Activated T-cell treated with anti-CD3 and anti-CD28 coated beads for 4 hours (primary cell): ENCODE measurements at places on chromosomes 5 and 9.

DNA sequence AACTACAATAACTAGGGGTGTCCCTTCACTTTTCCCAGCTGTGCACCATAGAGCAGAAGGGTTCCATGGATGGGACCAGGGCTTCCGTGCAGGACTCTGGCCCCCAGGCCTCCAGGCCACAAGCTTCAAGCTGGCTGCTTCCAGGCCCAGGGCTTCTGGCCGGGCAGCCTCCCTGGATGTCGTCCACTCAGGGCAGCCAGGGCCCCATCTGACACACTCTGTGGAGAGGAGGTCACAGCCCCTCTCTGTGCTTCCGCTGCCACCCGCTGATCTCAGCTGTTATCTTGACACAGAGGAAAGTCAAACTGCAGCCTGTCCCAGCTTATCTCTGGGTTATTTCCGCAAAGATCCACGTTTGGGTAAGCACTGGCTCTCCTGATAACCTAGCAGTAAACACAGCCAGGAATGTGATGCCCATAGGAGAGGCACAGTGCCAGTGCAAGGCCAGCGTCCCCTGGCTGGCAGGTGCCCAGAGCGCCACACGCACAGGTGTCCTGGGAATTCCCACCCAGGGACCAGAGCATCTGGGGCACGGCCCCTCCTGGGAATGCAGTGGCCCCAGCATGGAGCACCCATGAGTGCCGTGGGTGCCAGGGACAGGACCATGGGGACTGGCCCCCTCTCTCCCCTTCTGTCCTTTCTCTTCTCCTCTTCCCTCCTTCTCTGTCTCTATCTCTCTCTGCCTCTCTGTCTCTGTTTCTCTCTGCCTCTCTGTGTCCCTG is 15.6 kb upstream of the SLC6A19 start:
- DNase-seq, result no peak

GRCh38 chr9:99867968-99868367 is 38.5 kb upstream of the STX17 start:
- no peak for DNase-seq

GRCh38 chr5:149317281-149318048 is 27.8 kb upstream of the GRPEL2 start:
- peak; percentile 14 for DNase-seq

DNA sequence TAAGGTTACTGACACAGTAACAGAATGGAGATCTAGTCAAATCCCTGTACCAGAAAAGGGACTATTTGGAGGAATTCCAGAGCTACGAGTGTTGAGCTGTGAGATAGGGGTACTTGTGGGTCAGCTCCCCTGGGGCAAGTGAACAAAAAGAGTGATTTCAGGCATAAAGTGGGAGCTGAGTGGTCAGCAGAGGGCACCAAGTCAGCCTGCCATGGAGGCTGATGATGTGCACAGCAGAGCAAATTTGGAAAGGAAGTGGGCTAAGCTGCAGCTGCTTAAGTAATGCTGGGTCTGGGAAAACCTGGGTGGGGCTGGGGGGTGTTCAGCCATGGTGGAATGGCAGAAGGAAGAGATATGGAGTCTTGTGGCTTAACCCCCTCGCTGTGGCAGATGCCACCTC is 327.9 kb downstream of the NTRK2 start:
- no peak for DNase-seq

DNA sequence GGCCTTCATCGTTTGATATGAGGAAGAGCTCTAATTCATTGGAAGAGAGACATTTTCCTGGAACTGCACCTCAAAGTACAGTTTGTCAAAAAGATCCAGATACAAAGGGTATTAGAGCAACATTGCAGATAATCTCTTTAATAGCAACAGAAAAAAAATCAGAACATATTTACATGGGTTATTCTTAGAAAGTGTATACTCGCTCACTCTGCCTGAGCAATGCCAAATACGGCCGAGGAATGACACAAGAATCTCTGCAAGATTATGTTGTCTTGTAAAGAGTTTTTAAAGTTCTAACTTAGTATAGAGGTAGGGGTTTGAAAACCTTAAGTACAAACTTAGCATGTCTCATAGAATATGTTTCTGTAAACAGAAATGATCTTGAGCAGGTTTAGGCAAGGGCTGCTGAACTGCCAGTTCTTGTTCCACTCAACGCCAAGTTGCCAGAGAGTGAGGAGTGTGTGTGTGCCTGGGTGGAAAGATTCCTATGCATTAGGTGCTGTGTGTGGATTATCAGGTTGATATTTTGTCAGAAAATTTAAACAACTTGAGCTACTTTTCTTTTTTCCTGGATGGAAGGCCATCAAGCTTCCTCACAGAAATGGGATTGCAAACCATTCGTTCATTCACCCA is 41.8 kb upstream of the ERCC6L2 start:
- DNase-seq, result no peak

- no peak for DNase-seq
Observed at GRCh38 chr9:128629136-128629535, 27.5 kb downstream of the DYNC2I2 start.

DNA sequence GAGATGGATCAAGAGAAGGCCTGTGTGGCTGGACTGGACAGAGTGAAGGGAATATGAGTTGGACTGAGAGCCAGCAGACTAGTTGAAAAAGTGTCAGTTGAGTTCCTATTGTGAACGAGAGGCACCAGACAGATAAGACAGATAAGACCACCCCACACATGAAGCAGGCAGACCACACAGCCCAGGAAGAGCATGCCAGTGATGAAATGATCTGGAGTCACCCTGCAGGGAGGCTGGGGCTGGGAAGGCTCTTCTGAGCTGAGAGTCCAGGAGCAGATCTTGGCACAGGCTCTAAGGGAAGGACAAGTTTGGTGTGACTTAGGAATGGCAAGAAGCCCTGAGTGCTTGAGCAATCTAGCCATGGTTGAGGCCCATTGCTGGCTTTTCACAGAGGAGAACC is 10.6 kb upstream of the SLC25A48 start:
- DNase-seq, result no peak

GRCh38 chr9:127504887-127505251 is 53.6 kb downstream of the LRSAM1 start:
- no peak for DNase-seq

GRCh38 chr9:95920017-95920416 is 44.5 kb downstream of the ERCC6L2 start:
- no peak for DNase-seq

GRCh38 chr5:156560002-156560401 is 233.0 kb downstream of the SGCD start:
- DNase-seq, result no peak

GRCh38 chr5:6626508-6626907 is 6.3 kb downstream of the NSUN2 start:
- DNase-seq, result no peak

GRCh38 chr5:176352116-176352878 is 9.3 kb downstream of the KIAA1191 start:
- no peak for DNase-seq

DNA sequence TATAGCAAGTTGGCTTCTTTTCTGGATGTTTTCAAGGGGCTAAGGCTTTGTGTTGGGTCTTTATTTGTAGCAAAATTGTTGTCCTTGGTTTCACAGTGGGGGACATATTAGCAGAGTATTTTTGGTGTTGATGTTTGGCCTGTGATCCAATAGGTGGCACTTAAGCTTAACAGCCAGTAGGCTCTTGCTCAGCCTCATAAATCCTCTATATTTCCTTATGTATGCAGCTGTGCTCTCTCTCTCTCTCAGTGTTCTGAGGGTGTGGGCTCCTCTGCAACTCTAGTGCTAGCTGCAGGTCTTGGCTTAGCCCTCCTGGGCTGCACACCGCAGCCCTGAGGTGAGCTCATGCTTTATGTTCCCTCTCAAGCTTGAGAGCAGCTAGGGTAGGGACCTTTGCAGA is 195.0 kb upstream of the GHR start:
- no peak for DNase-seq

- no peak for DNase-seq
Observed at GRCh38 chr9:137611623-137612609, 6.4 kb downstream of the ARRDC1 start.

DNA sequence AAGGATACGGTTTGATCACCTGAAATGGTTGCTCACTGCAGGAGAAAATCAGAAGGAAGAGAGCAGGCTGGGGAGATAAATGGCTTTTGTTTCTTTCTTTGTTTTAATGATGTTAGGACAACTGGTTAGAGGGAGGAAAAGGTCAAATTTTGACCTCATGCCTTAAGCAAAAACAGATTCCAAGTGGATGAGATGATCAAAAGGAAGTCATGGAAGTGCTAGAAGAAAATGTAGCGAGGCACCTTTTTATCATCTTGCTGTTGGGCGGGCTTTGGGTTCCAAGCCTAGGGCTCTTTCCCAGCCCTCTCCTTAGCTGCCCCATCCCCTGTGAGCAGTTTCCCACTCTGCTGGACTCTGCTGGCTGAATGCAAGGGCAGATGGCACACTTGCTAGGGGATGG is 127.9 kb downstream of the ADAMTS2 start:
- DNase-seq, result no peak

DNA sequence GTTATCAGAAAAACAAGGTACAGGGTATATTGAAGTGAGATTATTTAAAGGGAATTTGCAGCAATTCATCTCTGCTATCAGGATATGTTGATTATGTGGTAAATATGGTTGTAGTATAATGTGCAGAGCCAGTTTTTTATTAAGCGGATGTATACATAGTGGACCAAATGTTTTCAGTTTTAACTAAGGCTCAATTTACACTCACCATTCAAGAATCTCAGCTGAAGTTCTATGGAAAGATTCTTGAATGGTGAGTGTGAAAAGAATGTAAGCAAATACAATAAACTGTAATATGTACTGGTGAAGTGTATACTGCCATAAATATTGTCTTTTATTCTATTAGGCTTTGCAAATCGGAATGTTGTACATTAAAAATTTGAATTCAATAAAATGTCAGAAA is 895.9 kb upstream of the CDH10 start:
- DNase-seq, result no peak

DNA sequence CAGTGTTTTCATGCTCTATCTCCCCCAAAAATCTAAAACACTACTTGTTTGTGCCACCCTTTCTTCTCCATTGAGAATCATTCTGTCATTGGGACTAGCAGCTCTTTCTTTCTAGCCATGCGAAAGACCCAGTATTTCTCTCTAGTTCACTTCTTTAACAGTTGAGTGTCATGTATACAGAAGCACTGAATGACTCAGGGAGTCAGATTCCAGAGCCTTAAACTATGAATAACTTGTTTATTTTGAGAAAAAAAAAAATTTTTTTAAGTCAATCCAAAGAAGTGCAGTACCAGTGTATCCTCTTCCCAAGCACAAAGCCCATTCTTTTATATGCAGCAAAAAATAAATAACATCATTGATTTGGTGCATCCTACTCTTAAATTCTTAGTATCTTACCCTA is 415.4 kb upstream of the GRAMD2B start:
- no peak for DNase-seq

DNA sequence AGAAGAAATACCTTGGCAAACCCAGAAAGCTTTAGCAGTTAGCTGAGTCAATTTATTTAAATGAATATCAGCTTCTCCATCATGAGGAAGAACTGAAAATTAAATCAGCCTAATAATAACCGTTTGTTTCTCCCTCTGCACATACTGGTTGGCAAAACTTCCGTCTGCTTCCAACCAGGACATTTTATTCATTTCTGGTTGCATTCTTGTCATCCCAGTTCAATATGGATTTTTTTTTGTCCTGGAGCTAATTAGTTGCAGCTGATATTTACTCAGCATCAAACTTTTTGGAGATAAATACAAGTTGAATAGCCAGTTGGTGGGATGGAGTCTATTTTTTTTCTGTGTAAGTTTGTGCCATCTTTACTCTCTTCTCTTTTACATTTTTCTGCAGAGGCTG is 126.5 kb upstream of the GDNF start:
- DNase-seq, result no peak

- no peak for DNase-seq
Observed at GRCh38 chr9:123447934-123448646, 92.1 kb downstream of the CRB2 start.

- no peak for DNase-seq
Observed at GRCh38 chr5:178965465-178966055, 24.6 kb downstream of the ZNF454 start.

DNA sequence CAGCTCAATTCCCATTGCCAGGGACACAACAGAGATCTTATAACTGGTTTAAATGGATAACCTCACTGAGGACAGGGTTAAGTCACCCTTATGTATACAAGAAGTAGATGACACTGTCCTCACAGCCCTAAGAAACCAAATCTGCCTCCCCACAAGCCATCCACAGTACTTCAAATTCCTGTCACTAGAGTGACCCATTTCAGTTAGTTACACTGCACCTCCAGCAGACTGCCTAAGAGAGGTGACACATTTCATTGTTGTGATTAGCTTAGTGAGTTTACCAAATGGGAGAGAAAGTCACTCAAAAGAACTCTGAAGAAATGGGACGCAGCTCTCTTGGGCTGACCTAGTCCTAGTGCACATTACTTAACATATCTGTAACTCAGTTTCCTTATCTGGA is 53.6 kb upstream of the HTR1A start:
- no peak for DNase-seq

DNA sequence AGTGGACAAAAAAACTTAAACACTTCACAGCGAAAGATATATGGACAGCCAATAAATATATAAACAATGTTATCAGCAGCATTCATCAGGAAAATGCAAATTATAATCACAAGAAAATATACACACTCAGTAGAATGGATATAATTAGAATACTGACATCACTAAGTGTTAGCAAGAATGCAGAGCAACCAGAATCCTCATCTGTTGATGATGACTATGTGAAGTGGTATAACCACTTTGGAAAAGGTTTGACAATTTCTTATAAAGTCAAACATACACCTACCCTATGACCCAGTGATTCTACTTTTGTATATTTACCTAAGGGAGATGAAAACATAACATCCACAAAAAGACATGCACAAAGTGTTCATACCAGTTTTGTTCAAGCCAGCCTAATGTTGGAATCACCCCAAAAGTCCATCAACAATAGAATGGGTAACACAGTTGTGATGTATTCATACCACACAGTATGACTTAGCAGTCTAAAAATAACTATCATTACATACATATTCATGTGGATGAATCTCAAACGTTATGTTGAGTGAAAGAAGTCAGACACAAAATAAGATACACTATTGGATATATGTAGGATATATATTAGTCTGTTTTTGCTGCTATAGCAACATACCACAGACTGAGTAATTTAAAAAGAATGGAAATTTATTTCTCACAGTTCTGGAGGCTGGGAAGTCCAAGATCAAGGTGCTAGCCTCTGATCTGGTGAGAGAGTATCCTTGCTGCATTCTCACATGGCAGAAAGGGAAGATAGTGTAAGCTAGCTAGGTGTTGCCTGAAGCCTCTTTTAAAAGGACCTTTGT is 148.8 kb upstream of the ADAMTSL1 start:
- DNase-seq, result no peak

GRCh38 chr5:124410539-124411488 is 335.6 kb downstream of the ZNF608 start:
- DNase-seq, result no peak

- no peak for DNase-seq
Observed at GRCh38 chr5:173988554-173989431, at the start of gene C5orf47. C5orf47 (plus strand) TSS chr5:173989170; CDS start chr5:173989264, 94 bp downstream.

- no peak for DNase-seq
Observed at GRCh38 chr9:76634356-76635054, 129.7 kb upstream of the PCA3 start.

- DNase-seq, result no peak
Observed at GRCh38 chr9:99023831-99024230, 80.1 kb downstream of the COL15A1 start.

GRCh38 chr5:140165101-140165922 is 9.7 kb upstream of the CYSTM1 start:
- DNase-seq, result no peak

GRCh38 chr5:9437741-9438240 is 108.1 kb downstream of the SEMA5A start:
- DNase-seq, result no peak
